ENCODE measurements at places on chromosomes 5 and 9. TPM values are rescaled to one million over a fixed set of nuclear protein-coding genes. Genes with fewer than 3 reads are reported as not detected.

The PRLR gene
- total RNA-seq: not detected

The HRH2 gene
- total RNA-seq: not detected

The CDX1 gene
- not detected for total RNA-seq

The NELFB gene
- total RNA-seq: 37.3 TPM

The TAF11L10 gene
- not detected for total RNA-seq

The IFNB1 gene
- total RNA-seq: not detected

The DUSP1 gene
- 78.1 TPM for total RNA-seq

The AGXT2 gene
- total RNA-seq: not detected

The PPP3R2 gene
- total RNA-seq: not detected

The FOXD4L4 gene
- 0.16 TPM for total RNA-seq

The PLPPR1 gene
- 0.31 TPM for total RNA-seq

The LSM11 gene
- total RNA-seq: 5.7 TPM

The HMCN2 gene
- total RNA-seq: 0.21 TPM

GRCh38 chr9:89410022-89410421 lies 87.9 kb downstream of the SEMA4D start:
- no peak for DNase-seq

GRCh38 chr5:71652803-71653543 lies 65.8 kb downstream of the MCCC2 start:
- no peak for DNase-seq

GRCh38 chr5:2703615-2704014 lies 47.9 kb downstream of the IRX2 start:
- no peak for DNase-seq

- no peak for DNase-seq
Observed at GRCh38 chr5:135215617-135216470, 181.8 kb upstream of the PITX1 start.

DNA sequence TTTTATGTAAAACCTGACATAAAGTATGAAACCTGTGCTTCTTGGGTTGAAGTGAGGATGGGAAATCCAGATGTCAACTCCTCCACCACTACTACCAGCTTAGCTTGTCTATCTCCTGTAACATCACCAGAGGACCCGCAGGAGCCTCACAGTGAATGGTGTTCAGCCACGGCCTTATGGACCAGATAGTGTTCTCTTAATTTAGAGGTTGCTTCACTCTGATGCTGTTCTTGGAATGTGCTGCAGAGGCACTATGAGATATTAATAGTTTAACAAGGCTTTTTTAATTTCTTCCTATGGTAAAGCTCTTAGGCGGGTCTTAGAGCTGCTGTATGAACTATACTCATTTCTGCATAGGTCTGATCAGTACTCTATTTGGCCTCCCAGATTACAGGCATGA lies 27.9 kb downstream of the NFX1 start:
- DNase-seq: peak; percentile 76

GRCh38 chr9:93091056-93091452 lies 5.0 kb upstream of the CARD19 start:
- DNase-seq: no peak

GRCh38 chr5:31809050-31809870 lies 170.3 kb downstream of the PDZD2 start:
- peak; percentile 59 for DNase-seq

DNA sequence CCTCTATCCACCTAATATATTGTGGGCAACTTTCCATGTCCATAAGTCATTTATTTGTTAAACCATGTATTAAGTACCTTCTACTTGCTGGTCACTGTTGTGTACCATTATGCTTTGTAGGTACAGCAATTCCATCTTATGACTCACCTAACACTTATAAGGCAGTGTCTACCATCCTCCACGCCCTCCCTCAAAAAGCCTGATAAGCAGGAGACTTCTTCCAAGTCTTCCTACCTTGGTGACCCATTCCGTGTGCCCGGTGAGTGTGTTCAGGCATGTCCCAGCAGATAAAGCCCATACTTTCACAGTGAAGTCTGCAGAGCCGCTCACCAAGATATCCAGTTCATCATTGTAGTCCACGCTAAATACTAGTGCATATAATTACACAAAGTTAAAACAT lies 17.4 kb downstream of the FBXW2 start:
- DNase-seq: no peak

DNA sequence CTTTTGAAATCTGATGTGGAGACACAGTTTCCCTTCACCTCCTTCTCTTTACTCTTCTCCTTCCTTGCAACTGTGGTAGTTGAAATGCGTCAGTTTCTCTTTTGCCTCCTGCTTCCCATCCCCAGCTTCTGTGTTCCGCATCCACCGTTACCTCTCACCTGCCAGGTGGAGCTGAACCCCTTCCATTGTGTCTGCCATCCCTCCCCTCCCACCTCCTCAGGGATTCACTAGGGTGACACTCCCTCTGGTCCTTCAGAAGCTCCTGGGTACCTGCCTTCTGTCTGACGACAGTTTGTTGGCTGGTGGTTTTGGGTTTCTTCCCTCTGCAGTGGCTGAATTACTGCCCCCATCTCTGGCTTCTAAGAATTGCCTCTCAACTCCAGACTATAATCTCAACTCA lies 132.1 kb downstream of the SLC24A2 start:
- no peak for DNase-seq

DNA sequence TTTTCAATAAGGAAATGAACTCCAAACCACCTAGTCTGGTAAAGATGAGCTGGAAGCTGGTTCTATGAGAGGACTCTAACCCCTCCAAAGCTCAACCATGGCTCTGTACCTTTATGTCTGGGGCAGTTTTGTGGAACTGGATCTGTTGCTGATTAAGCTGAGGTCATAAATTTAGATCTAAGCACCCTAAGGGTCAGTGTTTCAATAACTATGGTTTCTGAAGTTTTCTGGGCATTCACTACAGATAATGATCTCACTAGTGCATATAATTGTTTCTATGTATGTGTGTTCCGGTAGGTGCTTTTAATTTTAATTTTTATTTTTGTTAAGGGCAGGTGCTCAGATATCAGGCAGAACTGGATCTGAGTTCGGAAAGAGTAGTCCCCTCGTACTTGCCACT lies 258.7 kb upstream of the PANK3 start:
- DNase-seq: no peak

DNA sequence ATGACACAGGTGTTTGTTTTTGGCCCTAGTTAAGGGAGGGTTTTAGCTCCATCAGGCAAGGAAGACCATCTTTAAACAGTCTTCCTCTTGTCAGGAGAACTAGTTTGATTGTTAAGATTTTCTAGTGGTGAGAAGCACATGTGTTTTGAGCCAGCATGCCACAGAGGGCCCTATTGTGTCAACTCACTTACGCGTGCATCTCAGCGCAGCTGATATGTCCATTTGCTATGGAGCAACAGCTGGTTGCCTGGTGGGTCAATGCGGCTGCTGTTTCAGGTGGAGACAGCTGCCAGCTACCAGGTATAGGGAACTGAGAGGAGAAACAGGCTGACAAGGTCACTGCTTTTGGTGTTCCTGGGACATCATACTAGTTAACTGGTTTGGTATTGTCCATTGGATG lies 100.5 kb upstream of the PRRC1 start:
- peak; percentile 31 for DNase-seq

DNA sequence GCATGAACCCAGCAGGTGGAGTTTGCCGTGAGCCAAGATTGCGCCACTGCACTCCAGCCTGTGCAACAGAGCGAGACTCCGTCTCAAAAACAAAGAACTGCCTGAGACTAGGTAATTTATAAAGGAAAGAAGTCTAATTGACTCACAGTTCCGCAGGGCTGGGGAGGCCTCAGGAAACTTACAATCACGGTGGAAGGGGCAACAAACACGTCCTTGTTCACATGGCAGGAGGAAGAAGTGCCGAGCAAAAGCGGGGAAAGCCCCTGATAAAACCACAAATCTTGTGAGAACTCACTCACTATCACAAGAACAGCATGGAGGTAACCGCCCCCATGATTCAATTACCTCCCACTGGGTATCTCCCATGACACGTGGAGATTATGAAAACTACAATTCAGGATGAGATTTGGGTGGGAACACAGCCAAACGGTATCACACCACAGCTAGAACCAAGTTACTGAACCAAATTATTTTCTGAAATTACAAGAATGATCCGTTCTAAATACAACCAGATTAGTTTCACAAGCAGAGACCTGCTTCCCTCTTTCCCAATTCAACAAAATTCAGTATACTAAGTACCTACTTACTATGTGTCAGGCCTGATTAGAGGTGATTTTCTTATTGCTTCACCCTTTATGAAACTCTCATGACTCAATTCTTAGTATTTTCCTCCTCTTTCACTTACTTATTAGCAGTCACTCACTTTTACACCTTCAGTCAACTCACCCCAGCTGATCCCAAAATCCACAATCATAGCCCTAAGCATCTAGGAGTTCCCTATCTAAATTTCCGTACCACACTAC lies 8.4 kb downstream of the UBTD2 start:
- DNase-seq: no peak

DNA sequence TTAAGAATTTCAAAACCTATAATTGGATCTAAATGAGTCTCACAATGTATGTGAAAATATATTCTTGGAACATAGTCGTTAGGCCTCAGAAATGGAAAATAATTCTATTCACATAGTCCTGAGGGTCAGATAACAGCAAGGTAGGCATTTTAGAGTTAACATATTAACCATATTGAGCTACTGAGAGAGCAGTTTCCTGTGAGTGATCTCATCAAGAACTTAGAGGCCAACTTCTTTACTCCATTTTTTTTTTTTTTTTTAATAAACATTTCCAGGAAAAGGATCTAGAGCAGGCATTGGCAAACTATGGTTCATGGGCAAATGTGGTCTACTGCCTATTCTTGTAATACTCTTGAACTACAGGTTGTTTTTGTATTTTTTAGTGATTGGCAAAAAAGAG lies 26.6 kb downstream of the RAB24 start:
- no peak for DNase-seq

GRCh38 chr9:113399646-113400200 lies 1.4 kb downstream of the ALAD start:
- DNase-seq: peak; percentile 65

GRCh38 chr9:17081814-17082213 lies 53.0 kb upstream of the CNTLN start:
- DNase-seq: no peak

DNA sequence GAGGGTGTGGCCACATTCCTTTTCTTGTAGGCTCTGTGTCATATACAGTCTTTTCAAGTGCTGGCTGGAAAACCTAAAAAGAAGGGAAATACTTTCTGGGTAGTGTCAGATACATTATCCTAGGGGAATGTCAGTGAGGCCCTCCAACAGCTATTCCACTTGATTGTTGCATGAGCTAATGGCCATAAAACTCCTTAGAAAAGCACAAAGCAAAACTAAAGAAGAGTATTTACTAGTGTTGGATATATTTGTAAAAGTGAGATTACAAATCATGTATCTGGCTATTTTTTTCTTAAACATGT lies 829 bp downstream of the ANXA1 start:
- DNase-seq: peak; percentile 55

DNA sequence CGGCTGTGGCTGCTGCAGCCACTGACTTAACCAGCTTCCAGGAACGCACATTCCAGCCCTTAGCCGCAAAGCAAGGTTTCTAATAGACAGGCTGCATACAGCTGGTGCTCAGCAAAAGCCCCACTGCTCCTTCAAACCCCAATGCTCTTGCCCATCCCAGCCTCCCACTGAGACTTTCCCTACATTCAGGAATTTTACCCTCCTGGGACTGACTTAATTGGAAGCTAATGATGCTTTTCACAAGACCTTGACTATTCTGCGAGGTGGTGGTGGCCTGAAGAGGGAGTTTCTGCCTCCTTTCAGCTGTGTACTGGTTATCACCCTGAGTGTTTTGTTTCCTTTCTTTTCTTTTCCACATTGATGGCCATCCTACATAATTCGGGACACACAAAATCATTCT lies 164.9 kb upstream of the IRX1 start:
- DNase-seq: no peak

DNA sequence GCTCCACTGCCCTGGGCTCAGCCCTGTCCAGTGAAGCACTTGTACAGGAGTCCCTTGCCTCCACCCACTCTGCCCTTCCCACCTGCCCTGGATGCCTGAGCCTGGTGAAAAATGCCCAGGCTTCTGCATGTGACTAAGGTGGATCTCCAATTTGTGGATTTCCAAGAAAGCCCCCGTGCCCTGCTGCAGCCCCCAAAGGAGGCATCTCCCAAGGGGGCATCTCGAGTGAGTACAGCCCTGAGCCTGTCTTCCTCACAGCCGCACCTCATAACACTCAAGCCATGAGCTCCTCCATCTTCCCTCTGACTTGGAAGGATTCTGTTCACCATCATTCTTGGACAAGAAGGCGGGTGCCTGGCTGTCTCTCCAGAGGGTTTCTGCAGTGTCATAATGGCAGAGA lies 158.0 kb upstream of the PPP1R26 start:
- DNase-seq: no peak

- DNase-seq: no peak
Observed at GRCh38 chr5:1515311-1515920, 8.3 kb downstream of the LPCAT1 start.

DNA sequence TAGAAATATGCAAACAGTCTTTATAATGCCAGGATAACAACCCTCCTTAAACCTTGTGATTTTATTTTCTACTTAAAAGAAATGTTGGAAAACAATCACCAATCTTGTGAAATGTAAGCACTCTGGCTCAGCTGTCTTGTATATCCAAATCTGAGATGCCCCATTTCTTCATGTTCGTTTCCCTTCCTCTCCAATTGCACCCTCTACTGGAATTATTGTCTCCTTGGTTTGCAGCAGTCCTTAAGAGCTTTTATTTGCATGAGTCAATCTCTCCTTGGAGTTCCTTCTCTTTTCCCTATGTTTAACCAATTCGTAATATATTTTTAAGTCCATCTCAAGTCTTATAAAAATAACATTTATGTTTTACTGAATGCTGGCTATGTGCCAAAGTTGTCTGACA lies 362.0 kb upstream of the CDH10 start:
- no peak for DNase-seq

GRCh38 chr5:36724467-36725332 lies 118.3 kb downstream of the SLC1A3 start:
- DNase-seq: no peak

- DNase-seq: no peak
Observed at GRCh38 chr9:24801344-24801743, 255.6 kb upstream of the IZUMO3 start.

GRCh38 chr5:16855485-16855884 lies 80.6 kb downstream of the MYO10 start:
- no peak for DNase-seq

DNA sequence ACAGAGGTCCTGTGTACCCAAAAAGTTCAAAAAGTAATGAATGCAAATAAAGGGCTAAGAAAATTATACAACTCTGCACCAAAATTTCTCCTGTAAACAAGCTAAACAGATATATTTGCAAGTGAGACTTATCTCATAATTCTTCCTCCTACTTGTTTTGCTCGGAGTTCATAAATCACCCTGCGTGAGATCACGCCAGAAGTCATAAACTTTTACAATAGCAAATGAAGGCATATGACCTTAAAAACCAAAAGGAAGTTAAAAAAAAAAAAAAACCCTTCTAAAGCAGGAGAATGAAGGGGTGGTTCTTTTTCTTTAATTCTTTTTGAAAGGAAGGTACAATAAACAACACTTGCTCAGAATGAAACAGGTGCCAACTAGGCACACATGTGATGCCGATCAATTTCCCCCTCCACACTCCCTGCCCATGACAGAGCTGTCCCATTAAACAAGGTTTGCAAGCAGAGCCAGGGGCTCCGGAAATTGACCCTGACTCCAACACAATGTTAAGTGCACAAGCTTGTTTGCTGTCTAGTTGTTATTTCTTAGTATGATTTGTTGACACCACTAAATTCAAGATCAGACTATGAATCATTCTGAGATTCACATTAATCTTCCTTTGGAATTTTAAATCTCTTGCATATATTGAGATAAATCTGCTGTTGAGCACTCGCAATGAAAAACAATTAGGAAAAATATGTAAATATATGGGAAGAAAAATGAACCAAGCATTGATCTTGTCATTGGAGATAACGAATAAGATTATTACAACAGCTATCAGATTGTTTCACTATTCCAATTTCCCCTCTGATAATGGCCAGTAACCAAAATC lies 46.3 kb downstream of the DROSHA start:
- DNase-seq: no peak

All from myocyte (in vitro differentiated cells).